ENCODE measurements at places on chromosomes 7 and 10.
A peak's percentile ranks its signal among the peaks of the same experiment; 100 is the strongest.

- no peak for DNase-seq
These were observed 67.5 kb downstream of the CUX1 start for GRCh38 chr7:101884671-101885596.

DNA sequence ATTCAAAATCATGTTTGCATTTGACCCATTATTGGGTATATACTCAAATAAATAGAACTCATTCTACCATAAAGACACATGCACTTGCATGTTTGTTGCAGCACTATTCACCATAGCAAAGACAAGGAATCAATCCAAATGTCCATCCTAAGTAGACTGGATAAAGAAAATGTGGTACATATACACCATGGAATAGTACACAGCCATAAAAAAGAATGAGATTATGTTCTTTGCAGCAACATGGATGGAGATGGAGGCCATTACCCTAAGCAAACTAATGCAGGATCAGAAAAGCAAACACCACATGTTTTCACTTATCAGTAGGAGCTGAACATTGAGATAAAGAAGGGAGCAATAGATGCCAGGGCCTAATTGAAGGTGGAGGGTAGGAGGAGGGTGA lies 12.0 kb upstream of the HHEX start:
- DNase-seq: no peak

GRCh38 chr10:34758447-34758996 lies 56.6 kb downstream of the PARD3 start:
- DNase-seq: no peak

DNA sequence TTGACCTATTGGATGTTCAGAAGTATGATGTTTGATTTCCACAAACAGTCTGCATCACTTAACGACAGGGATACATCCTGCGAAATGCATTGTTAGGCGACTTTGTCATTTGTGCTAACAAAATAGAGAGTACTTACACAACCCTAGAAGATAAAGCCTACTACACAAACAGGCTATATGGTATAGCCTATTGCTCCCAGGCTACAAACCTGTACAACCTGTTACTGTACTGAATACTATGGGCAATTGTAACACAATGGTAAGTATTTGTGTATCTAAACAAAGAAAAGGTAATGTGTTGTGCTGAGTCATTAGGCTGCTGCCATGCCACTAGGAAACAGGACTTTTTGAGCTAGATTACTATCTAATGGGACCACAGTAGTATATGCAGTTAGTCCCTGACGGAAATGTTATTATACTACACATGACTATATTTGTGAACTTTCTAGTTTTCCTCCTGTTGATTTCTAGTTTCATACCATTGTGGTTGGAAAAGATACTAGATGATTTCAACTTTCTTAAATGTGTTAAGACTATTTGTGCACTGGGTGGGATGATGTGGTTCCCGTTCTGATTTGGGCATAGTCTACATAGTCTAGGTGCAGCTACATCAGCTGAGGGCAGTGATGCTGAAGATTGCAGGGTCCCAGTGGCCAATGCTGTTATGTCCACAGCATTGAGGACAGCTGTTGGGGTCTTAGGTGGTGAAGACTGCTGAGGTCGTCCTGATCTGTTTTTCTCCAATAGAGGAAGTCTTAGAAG lies 161.7 kb downstream of the HTR7 start:
- DNase-seq: no peak

GRCh38 chr7:150447966-150448788 lies 2.3 kb upstream of the GIMAP8 start:
- no peak for DNase-seq

GRCh38 chr7:141386881-141387280 lies 164.3 kb upstream of the AGK start:
- no peak for DNase-seq

DNA sequence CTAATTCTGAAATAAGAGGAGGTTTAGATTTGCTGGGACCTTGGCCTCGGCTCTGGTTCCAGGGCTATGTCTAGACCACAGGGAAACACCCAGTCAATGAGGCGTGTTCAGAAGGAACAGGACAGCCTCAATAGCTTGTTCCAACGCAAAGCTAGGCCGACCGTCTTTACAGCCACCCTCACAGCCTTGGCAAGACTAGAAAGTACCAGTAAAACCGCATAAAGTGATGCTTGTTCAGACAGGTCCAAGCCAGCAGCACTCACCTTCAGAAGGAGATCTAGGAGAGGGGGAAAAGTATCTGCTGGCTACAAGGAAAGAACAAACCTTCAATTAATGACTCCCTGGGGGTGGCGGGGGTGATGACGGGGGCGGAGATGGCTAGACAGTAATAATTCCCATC lies 50.1 kb upstream of the LMTK2 start:
- DNase-seq: no peak

DNA sequence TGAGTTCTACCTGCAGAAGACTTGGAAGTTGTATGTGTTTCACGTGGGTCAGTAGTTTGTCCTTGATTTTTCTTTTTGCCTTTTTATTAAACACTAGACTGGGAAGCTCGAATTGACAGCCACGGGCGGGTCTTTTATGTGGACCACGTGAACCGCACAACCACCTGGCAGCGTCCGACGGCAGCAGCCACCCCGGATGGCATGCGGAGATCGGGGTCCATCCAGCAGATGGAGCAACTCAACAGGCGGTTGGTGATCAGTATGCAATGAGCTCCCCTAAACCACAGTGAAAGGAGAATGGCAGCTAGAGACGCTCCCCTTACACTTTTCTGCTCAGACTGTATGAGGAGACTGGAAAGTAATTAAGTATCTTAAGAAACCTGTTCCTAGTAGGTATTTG lies 126.7 kb upstream of the STK17A start:
- DNase-seq: no peak

- DNase-seq: no peak
These were observed 266.0 kb downstream of the GRID1 start for GRCh38 chr10:86100581-86101061.

DNA sequence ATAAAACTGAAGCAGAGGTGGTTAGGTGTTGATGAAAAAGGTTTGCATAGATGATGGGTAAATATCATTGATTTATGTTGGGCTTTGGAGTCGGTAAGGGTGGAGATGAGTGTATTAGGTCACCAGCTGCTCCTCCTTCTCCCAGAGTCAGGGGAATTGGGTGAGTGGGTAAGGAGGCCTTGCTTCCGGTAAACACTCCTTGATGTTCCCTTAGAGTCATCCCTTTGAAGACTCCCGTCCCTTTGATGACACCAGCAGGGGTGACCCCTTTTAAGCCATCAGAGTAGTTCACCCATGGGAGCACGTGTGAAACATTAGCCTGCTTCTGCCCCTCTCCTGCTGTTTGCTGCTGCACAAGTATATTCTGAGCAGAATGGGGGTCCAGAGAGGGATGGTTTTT lies 92.2 kb upstream of the DKK1 start:
- no peak for DNase-seq

DNA sequence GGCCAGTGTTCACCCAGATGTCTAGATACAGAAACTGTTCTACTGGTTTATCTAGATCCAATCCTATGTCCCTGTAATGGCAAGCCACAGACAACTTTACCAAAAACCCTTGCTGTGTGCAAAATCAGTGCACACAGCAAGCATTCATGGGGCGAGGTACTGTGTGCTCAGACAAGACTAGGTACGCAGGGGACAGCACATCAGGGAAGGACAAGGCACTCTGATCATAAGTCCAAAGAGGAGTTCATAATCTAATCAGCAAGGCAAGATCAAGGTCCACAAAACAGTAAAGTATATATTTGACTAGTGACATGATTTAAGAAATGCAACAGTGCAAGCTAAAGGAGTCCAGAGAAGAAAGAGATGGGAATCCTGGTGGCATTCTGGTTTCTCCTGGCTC lies 25.9 kb downstream of the KCNMA1 start:
- DNase-seq: no peak

- DNase-seq: no peak
These were observed 179.6 kb downstream of the SND1 start for GRCh38 chr7:127831318-127832219.

- DNase-seq: no peak
These were observed 68.6 kb downstream of the C7orf25 start for GRCh38 chr7:42843205-42843800.

- no peak for DNase-seq
These were observed 344.2 kb upstream of the POM121L12 start for GRCh38 chr7:52691257-52691656.

GRCh38 chr7:24325708-24326107 lies 41.7 kb downstream of the NPY start:
- no peak for DNase-seq

DNA sequence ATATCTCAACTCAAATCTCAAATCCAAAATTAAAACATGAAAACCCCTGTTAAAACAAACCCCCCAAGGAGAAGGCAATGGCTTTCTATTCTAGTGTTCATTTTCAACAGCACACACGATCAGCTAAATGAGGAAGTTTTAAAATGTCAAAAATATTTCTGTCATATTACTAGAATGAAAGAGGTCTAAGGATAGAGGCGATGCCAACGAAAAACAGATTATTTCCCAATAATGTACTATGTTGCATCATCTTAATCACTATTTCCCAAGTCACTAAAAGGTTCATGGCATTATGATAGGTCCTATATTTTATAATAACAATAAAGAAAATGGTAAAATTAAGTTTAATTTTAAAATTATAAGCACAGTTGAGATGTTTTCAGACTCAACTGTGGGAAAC lies 10.1 kb downstream of the CNOT4 start:
- DNase-seq: no peak

GRCh38 chr7:108808549-108809266 lies 239.0 kb downstream of the DNAJB9 start:
- no peak for DNase-seq

DNA sequence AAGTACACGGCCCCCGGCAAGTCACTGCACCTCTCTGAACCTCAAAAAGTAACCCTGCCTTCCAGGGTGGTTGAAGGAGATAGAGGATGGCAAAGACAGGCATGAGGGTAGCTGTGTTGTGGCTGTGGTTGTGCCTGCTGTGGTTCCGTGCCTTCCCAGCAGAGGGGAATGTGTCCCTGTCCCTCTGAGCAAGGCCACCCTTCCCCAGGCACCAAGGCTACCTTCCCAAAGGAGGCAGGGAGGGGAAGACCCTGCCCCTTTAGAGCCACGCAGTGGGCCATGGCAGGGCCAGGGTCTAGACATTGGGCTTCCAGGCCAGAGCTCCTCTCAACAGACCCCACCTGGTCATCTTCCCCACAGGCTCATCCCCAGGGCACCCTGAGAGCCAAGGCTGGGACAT lies 18.8 kb downstream of the CRHR2 start:
- no peak for DNase-seq

- no peak for DNase-seq
These were observed 21.8 kb upstream of the SAMD8 start for GRCh38 chr10:75089634-75090033.

GRCh38 chr7:90629297-90629918 lies 33.3 kb downstream of the CDK14 start:
- DNase-seq: no peak

DNA sequence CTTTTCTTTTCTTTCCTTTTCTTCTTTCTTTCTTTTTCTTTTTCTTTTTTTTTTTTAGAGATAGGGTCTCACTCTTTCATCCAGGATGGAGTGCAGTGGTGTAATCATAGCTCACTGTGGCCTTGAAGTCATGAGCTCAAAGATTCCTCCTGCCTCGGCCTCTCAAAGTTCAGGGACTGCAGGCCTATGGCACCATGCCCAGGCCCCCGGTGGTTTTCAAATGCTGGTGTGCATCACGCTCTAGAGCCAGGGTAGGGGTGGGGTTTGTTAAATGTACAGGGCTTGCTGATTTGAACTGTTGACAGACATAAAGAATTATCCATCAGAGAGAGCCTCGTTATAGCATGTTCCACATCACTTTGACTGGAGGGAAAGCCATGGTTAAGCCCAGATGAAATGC lies 5.8 kb downstream of the MINDY4 start:
- peak; percentile 31 for DNase-seq

GRCh38 chr7:141410353-141411000 lies 140.7 kb upstream of the AGK start:
- DNase-seq: no peak

- no peak for DNase-seq
These were observed 206.2 kb upstream of the YAE1 start for GRCh38 chr7:39360038-39360437.

DNA sequence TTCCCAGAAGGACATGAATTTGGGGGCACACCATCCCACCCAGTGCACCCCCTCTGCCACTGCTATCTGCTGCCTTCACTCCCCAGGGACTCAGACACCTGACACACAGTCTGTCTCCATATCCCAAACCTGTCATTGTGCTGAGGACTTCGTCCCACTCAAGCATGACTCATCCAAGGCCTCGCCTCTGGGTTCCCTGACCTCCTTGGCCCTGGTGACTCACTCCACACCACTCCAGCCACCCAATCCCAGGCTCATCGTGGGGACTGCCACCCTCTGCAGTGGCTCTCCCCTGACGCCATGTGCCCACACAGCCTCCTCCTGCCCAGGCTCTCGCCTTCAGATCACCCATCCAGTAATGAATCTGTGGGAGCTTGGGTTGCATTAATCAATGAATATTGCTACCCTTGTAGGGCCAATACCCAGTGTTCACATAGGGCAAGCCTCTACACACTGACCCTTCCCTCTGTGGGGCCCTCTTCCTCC lies 6.6 kb upstream of the INSIG1 start:
- DNase-seq: no peak

DNA sequence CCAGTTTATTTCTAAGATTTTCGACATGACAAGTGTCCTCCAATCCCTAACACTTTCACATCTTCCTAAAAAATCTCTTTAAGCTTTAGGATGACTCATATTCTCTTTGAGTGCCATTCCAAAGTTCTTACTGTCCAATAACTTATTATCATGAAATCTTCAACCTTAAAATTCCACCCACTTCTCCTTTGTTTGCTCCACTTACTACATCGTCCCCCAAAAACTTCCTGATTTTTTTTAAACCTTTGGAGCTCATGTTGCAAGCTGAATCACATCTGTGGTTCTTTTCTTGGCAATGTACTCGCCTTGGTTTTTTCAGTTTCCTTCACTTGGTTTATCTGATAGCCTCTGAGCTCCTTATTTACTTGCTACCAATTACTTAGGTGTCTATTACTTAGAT lies 39.2 kb upstream of the JCAD start:
- no peak for DNase-seq

DNA sequence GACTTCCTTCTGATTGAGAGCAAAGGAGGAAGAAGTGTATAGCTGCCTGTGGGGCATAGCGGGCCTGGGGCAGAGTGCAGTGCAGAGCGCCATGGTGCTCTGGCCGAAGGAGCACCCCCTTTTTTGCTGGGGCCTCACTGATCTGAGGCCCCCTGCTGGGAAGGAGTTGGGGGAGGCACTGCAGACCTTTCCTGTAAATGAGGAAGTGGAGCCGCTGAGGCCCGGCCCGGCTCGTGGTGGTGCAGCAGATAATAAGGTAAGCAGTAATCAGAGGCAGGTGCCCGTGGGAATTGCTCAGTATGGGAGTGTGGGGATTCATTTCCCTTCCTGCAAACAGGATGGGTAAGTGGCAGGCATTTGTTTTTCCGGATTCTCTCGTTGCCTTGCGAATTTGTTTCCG lies 373.7 kb upstream of the MKI67 start:
- no peak for DNase-seq

GRCh38 chr7:139720705-139721231 lies 57.0 kb downstream of the HIPK2 start:
- DNase-seq: no peak

Data from suprapubic skin (tissue), 4 donors.